Activated T-helper 17 cell treated with anti-CD3 and anti-CD28 coated beads, Interleukin-2, amount 50 U/mL, for 72 hours (primary cell): ENCODE measurements at places on chromosomes 3 and 15.

- no peak for ATAC-seq
Observed at GRCh38 chr3:188442430-188442829, 288.5 kb downstream of the LPP start.

GRCh38 chr3:126552688-126553283, 5.9 kb downstream of the C3orf22 start:
- ATAC-seq, result no peak

- ATAC-seq, result no peak
Observed at GRCh38 chr15:79881254-79881653, 15.6 kb downstream of the MTHFS start.

- ATAC-seq, result no peak
Observed at GRCh38 chr3:32424581-32425250, 33.1 kb downstream of the CMTM7 start.

DNA sequence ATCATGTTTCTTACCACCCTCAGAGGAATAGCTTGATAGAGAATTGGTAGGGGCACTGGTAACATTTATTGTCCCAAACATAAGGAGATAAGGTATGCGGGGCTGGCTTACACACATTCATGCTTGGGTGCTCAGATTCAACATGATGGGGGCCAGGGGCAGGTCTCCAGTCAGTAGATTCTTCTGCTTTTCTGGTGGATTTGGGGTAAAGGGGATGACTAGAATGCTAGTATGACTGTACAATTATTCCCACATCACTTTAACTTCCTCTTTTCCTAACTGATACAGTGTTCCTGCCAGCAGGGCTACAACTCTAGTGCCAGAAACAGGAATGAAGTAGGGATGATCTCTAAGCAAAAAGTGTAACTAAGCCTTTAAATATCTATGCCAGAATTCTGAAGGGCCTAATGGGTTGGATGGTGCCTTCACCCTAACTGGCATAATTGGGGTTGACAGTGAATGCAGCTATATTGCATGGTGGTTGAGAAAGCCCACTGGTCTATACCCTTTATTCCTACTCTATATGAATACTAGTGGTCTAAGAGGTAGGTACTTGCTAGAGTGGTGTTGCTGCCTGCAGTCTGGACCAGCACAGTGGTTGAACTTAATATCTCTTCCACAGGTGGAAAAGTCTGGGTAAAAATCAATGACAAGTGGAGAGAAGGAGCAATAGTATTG, 117.4 kb downstream of the IL12A start:
- ATAC-seq, result no peak

DNA sequence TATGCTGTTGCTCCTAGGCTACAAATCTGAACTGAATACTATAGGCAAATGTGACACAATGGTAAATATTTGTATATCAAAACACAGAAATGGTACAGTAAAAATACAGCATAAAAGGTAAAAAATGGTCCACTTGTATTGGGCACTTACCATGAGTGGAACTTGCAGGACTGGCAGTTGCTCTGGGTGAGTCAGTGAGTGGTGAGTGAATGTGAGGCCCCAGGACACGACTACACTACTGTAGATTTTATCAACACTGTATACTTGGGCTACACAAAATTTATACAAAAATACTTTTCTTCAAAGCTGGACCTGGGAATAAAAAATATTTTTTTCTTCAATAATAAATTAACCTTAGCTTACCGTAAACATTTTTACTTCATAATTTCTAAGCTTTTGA, 41.6 kb upstream of the DUT start:
- ATAC-seq, result no peak

DNA sequence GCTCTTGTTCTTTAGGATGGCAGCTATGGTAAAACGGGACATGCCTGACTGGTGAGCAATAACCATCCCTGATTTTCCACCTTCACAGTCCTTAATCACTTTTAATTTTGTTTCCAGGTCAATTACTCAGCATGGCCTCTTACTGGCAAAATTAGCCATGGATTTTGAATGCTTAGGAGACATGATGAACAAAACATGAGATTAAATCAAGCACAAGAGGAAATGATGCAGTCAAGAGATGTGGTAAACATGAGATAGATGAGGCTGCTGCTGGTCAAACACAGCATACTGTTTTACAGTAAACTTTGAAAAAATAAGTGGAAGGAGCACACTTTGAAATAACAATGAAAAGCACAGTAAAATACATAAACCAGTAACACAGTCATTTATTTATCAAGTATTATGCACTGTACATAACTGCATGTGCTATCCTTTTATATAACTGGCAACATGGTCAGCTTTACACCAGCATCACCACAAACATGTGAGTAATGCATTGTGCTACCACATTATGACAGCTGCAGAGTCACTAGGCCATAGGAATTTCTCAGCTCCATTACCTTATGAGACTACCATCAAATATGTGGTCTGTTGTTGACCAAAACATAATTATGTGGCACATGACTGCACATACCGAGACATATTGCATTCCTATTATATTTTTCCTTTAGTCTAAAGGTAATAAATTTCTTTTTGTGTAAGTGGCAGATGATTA, 30.1 kb upstream of the ZNF502 start:
- ATAC-seq, result no peak

- no peak for ATAC-seq
Observed at GRCh38 chr15:56835718-56836171, 82.7 kb upstream of the TCF12 start.

- no peak for ATAC-seq
Observed at GRCh38 chr3:5787861-5788488, 600.5 kb downstream of the EDEM1 start.

- no peak for ATAC-seq
Observed at GRCh38 chr15:89860891-89861290, 32.9 kb downstream of the AP3S2 start.

DNA sequence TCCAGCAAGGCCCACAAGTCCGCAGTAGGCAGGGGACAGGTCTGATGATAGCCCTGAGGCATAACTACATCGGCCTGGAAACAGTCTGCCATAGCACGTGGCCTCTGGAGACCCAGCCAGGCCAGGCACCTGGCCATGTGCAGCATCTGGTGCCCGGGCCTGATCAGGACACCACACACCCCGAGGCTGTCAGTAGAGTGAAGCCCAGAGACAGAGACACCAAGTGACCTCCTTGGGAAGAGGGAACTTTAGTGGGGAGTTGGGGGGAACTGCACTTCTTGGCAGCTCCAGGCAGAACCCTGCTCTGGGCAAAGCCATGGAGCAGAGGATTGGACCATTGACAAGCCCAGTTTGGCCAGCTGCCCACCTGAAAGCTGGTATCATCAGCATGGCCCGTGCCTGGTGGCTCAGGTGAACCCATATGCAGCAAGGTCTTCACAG, 1.2 kb downstream of the SHISA5 start:
- ATAC-seq, result no peak

DNA sequence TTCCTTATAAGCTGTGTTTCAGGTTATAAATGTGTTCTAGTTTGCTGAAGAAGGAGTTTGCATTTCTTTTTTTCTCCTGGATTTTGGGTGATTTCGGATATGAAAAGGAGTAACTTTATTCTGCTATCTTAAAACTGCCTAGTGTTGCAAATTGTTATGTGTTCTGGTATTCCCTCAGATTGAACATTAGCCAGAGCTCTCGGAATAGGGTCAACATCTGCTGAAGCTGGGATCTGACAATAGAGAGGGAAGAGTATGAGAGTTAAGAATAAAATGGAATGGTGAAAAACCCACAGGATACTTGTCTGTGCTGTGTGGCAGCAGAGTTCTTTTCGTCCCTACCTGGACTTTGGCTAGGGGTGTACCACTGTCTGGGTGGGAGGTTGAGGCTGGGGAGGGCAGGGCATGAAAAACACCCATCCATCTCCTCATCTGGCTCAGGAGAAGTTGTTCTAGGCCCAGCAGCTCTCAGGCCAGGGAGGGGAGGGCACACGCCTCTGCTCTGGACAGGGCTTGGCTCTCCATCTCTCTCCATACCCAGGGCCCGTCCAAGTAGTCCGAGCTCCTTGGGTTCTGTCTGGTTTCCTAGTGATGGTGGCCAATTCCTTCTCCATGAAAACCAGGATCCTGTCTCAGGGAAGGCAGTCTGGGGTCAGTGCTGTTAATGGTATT, 13.2 kb downstream of the SPSB4 start:
- ATAC-seq, result no peak

GRCh38 chr3:14142567-14143270, 17.9 kb downstream of the TMEM43 start:
- ATAC-seq, result peak; percentile 54

DNA sequence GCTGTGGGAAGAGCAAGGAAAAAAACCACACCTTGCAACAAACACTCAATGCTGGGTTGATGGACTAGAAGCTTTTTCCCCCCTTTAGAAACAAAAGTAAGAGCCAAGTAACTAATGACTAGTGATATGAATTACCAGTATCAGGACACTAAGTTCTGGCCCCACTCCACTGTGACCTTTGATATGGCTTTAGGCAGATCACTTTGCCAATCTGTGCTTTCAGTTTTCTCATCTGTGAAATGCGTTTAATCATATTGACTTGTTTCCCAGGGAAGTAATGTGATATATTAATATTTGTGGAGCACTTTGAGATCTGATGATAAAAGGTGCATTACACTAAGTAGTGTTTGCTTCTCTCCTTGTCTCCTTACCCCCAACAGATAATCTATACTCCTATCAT, 319.3 kb upstream of the SATB1 start:
- no peak for ATAC-seq
